ENCODE measurements at places on chromosomes 7 and 10. TPM values are rescaled to one million over a fixed set of nuclear protein-coding genes. Genes with fewer than 3 reads are reported as not detected.
A peak's percentile ranks its signal among the peaks of the same experiment; 100 is the strongest.

GRCh38 chr10:67100951-67101350, 175.1 kb downstream of the LRRTM3 start:
- no peak for DNase-seq

DNA sequence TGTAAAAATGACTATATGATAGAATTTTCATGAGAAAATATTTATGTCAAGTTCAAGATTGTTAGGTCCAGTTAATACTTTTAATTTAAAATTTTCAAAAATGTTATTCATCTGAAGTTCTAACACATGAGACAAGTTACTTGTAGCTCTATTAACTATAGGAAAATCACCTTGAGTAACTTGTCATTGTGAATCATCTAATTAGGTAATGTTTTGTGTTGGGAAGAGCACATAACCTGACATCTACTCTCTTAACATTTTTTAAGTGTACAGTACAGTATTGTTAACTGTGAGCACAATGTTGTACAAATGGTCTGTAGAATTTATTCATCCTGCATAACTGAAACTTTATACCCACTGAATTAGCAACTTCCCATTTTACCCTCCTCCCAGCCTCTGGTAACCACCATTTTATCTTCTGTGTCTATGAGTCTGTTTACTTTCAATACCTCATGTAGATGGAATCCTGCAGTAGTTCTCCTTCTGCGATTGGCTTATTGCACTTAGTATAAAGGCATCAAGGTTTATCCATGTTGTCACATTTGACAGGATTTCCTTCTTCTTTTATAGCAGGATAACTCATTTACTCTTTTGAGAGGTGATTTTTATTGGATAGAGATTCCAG, 54.6 kb downstream of the ARL4A start:
- DNase-seq, result no peak

DNA sequence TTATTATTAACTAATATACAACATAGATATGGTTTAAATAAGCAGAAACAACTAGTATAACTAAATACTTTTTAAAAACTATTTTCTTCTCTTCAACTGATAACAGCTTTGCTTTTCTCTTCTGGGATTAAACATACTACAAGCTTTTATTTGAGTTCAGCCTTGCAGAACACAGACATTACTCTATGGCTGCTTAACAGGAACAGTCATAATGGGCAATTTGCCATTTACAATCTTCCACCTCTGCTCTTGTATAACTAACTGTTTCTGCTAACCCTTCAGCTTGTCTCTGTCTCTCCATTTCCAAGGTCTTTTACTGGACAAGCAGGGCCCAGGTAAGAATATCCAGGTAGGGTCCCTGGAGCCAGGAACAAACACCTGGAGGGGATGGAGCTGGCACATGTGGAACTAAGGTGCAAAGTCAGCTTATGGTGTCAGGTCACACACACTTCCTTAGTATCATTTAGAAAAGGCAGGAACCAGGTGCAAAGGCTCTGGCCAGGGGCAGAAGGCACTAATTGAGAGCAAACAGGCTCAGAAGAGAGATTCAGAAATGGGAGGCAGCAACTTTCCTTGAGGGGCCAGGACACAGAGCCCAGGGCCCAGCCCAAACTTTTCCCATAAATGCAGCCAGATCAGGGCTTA, 93.1 kb downstream of the STRA8 start:
- DNase-seq, result peak; percentile 35

DNA sequence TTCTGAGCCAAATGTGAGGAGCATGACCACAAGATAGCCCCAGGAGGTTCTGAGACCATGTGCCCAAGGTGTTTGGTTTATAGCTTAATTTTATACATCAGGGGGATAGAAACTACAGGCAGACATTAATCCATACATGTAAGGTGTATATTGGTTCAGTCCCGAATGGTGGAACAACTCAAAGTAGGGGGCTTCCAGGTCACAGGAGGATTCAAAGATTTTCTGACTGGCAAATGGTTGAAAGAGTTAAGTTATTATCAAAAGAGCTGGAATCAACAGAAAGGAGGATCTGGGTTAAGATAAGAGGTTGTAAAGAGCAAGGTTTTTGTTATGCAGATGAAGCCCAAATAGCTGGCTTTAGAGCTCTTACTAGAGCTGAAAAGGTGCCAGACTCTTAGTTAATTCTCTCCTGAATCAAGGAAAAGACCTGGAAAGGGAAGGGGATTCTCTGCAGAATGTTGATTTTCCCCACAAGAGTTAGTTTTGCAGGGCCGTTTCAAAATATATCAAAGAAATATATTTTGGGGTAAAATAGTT, 640.0 kb downstream of the IPMK start:
- DNase-seq, result no peak

The ICA1 gene
- 22.3 TPM for total RNA-seq

DNA sequence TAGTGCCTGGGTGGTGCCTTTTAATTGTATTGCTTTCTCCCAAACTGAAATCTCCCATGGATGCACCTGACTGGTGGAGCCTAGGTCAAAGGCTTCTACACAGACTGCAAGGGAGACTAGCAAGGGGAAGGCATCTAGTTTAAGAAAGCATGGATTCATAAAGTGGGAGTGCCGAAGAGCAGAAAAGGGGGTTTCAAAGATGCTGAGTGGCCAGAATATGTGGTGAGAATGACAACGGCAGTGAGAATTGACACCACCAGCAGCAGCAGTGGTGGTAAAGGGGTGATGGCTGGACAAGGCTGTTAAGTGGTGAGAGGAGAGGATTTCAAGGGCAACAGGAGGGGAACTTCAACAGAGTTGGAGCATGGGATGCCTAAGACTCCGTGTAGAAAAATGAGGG, 36.7 kb downstream of the LSMEM1 start:
- DNase-seq, result no peak

DNA sequence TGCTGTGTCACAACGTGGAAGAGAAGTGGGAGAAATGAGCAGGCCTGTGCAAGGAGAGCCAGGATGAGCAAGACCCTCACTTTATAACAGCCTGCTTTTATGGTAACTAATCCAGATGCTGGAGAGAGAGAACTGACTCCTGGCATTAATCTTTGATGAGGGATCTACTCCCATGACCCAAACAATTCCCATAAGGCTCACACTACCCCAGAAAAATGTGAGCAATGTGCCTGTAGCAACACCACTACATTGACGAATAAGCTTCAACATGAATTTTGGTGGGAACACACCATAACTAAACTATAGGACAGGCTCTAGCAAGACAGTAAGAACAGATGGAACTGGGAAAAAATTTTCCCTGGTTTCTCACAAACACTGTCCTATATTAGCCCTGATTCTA, 173.6 kb upstream of the PRSS58 start:
- no peak for DNase-seq

- no peak for DNase-seq
These were observed 340.9 kb upstream of the PCDH15 start for GRCh38 chr10:55141892-55142291.

GRCh38 chr7:158753900-158754299, 49.3 kb upstream of the NCAPG2 start:
- DNase-seq, result no peak

GRCh38 chr7:7563269-7563668, 3.4 kb upstream of the MIOS start:
- DNase-seq, result no peak

- no peak for DNase-seq
These were observed 94.1 kb upstream of the TMEM26 start for GRCh38 chr10:61547297-61547696.

DNA sequence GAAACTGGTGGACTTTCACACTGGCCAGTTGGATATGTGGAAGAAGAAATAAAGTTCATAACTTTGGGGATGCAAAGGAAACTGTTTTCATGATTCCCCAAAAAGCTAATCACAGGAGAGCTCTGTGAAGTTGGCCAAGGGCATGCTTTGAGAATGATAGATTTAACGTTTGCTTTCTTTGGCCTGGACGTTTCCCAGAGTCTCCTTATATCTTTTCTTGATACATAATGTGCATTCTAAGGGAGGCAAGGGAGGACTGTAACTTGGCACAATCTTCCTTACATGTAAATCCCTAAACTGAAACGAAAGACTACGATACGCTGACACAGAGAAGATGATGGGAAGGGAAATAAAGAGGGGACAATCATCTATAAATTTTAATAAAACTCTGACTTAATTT, 176.5 kb upstream of the INHBA start:
- no peak for DNase-seq

The SLC26A5 gene
- 1.2 TPM for total RNA-seq

The GNAT3 gene
- not detected for total RNA-seq

GRCh38 chr10:74883428-74883827, 57.0 kb downstream of the KAT6B start:
- DNase-seq, result no peak

- DNase-seq, result no peak
These were observed 27.2 kb downstream of the NUDCD3 start for GRCh38 chr7:44463169-44463808.

- peak; percentile 77 for DNase-seq
These were observed 2.2 kb downstream of the IRF5 start for GRCh38 chr7:128939861-128940410.

DNA sequence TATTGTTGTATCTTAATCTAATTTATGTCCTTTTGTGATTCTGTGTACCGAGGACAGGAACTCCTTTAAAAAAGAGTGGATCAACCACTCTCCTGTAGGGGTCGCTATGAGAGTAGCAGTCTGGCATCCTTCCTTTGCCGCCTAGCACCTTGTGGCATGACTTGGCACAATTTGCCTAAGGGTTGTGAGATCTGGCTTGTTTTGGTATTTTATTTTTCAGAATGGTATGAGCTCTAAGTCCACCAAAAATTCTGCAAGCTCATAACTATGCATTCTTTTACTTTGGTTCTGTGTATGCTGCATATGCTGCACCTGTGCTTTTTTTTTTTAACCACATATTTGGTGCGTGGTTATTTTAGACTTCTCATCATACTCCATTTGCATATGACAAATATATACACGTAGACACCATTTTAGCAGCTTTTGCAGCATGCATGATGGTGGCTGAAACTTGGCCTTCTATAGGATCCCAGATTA, 112.8 kb downstream of the CDK14 start:
- no peak for DNase-seq

DNA sequence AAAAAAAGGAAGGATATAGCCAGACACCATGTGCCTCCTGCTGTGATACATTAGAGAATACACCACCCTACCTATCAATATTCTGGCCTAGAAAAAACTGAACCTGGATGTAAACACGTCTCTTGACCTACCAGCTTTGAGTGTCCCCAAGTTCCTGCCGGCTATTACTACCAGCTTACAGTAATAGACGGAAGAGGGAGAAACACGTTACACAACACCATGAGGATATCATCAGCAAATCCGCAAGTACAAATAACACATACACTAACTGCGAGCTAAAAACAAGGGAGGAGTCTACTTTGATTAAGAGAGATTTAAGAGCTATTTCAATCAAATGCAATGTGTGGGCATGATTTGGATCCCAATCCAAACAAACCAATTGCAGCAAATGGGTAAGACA, 113.0 kb downstream of the COL28A1 start:
- no peak for DNase-seq

- DNase-seq, result no peak
These were observed 24.2 kb upstream of the RASSF4 start for GRCh38 chr10:44935201-44935965.

DNA sequence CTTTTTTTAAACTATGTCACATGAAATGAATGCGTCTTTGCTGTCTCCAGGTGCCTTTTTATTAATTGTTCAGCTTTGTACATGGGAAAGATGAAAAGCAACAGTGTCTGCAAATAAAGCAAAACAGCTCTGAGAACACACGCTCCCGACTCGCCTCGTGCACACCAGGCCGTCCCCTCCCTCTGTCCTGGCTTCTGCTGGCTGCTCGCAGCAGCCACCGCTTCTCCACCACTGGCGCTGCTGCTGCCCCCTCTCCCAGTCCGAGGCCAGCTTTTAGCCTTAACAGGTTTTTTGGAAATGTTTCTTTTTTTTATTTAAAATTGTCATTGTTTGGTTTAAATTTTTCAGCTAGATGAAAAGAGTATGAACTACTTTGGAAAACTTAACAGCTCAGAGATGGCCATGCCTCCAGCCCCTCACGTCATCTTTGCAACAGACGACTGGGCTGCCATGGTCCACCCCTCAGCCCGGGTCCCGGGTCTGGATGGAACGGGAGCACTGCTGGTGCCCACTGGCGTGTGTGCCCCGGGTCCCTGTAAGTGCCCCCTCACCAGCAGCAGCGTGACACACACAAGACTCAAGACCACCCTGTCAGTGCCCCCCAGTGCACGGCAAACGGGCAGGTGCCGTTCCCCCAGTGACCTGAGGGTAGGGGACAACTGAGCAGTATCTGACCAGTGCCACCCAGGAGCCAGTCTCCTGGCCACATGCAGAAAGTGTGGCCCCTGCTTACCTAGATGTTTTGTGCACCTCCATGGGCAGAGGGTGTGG, 415.6 kb upstream of the FOXK1 start:
- no peak for DNase-seq

DNA sequence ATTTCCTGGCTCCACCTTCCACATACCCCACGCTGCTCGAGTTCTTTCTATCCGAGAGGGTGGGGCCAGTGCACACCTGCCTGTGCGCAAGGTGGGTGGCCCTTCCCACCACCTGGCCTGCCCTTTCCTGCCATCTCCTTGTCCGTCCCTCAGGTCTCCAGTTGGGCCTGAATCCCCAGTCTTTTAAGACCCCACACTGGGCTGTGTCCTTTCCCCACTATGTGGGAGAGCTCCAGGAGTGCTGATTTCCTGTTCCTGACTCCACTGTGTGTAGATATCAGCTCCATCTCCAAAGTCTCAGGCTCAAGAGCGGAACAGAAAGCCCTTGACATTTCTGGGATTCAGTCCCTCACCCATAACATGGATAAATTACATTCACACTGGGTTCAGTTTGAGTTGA, 20.1 kb downstream of the LHPP start:
- DNase-seq, result no peak

The PRPS1L1 gene
- total RNA-seq, result 0.89 TPM

GRCh38 chr10:97029271-97029670, 156.5 kb downstream of the SLIT1 start:
- DNase-seq, result no peak

DNA sequence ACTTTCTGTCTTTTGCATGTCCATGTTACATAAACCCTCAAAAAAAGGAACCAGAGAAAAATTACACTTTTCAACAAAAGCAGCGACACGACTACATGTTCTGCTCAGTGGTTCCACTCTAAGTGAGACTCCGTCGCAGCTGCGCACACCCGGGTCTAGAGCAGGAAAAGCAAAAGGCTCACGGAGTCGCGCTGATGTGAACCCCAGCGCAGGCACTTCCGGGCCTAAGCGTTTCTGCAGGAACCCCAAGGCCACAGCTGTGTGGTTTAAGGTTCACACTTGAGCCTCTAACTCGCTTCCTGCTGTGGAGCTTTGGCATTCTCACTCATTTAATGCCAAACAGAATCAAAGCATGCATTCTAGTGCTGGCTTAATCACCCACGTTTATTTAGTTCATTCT, 240.3 kb downstream of the DNAJB6 start:
- DNase-seq, result no peak

- no peak for DNase-seq
These were observed 169.2 kb downstream of the HGF start for GRCh38 chr7:81600608-81601007.

GRCh38 chr10:131944976-131945695, 36.6 kb downstream of the BNIP3 start:
- no peak for DNase-seq

DNA sequence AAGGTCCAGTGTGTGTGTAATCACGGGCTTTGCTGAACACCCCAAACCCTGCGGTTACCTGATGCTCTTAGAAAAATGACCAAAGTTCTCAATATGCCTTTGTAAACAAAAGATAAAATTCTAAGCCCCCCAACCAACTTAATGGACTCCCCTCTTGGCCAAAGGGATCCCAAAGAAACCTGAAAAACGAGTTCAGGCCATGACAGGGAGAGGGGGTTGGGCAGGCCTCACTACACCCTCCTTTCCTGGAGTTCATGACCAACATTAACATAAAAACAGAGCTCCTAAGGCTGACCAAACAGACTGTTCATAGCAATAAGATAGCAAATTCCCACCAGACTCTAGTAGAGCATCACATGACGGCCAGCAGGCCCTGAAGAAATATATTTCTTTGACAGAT, 3.0 kb upstream of the VIPR2 start:
- DNase-seq, result no peak

The PCLO gene
- total RNA-seq, result 4.9 TPM
